RWPE2 (cell line): ENCODE measurements at places on chromosomes 7 and 10.

- H3K27me3 ChIP-seq: peaks cover 9% of the 10 kb centered on the region
- no peak overlapping the region for H3K27ac ChIP-seq
- H3K4me3 ChIP-seq: no peak overlapping the region
- no peaks in the 10 kb centered on the region for H3K36me3 ChIP-seq
These were observed 6.9 kb downstream of the PAPOLB start for GRCh38 chr7:4854916-4855315.

DNA sequence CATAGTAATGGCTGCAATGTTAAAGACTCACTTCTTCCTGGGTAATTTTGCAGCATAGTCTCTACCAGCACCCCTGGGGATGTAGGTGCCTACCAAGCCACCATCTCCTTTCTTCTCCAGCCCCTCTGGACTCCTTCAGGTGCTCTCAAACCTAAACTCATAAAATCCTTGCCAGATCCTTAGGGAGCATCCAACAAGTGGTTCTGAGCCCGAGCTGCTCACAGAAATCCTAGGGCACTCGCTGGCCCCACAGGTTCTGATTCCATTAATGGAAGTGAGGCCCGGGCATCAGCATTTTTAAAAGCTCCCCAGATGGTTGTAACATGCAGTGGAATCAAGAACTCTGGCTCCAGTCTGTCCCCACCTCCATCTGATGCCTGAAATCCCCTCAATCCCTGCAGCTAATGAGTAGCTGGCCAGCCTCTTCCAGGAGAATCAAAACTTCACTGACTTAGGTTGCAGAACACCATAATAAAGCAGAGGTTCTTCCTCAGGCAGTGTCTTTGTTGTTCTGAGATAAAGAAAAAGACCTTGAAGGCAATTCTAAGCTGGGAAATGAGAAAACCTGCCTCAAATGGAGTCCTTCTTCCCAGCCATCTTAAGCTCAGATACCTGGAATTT is 336.8 kb downstream of the KCNMA1 start:
- H3K27me3 ChIP-seq: no peaks in the 10 kb centered on the region
- peak overlapping the region; percentile 61 for H3K27ac ChIP-seq
- no peak for DNase-seq
- H3K4me3 ChIP-seq: no peak overlapping the region
- H3K4me1 ChIP-seq: peaks cover 17% of the 10 kb centered on the region

- no peak overlapping the region for H3K27ac ChIP-seq
- H3K36me3 ChIP-seq: no peaks in the 10 kb centered on the region
- H3K27me3 ChIP-seq: peaks cover 8% of the 10 kb centered on the region
These were observed 58.3 kb downstream of the CFAP46 start for GRCh38 chr10:132884041-132884440.

DNA sequence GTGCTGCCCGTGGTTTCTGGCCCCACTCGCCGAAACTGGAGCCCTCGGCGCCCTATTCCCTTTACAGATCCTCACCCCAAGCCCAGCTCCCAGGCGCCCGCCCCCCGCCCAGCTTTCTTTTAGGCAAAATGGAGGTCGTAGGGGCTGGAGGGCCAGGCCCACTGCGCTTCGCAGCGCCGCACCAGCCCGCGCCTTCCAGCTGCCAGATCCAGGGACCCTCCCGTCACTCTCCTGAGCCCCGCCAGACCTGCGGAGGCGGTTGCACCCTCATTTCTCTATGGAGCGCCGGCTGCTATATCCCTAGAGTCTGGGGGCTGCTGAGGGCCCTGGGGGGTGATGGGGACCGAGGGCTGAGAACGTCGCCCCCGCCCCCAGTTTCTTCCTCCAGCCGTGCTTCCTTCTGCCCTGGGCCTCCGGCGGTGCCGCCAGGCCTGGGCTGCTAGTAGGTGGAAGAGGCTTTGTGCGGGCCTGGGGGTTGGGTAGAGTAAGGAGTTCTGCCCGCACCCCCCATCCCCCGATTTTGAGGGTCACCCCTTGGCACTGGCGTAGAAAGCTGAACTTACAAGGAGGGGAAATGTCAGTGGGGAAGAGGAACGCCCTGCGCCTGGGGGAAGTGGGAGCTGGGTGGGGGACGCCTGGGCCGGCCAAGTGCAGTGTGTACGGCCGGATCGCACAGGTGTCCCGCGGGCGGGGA is 1.0 kb downstream of the GNB2 start:
- H3K27ac ChIP-seq: peak overlapping the region; percentile 75
- peaks cover 33% of the 10 kb centered on the region for H3K36me3 ChIP-seq
- H3K27me3 ChIP-seq: no peaks in the 10 kb centered on the region
- no peak for DNase-seq

- no peak overlapping the region for H3K27ac ChIP-seq
- no peaks in the 10 kb centered on the region for H3K36me3 ChIP-seq
- H3K27me3 ChIP-seq: no peaks in the 10 kb centered on the region
- no peak for DNase-seq
- peaks cover 5% of the 10 kb centered on the region for H3K4me1 ChIP-seq
These were observed 12.7 kb downstream of the EEPD1 start for GRCh38 chr7:36165802-36166201.

- no peaks in the 10 kb centered on the region for H3K36me3 ChIP-seq
- no peak overlapping the region for H3K27ac ChIP-seq
- no peaks in the 10 kb centered on the region for H3K4me1 ChIP-seq
- no peak for DNase-seq
- no peak overlapping the region for H3K4me3 ChIP-seq
These were observed 69.1 kb downstream of the KMT2C start for GRCh38 chr7:152366662-152367061.

- DNase-seq: no peak
- H3K27ac ChIP-seq: peak overlapping the region; percentile 78
- peaks cover 39% of the 10 kb centered on the region for H3K4me1 ChIP-seq
- H3K4me3 ChIP-seq: no peak overlapping the region
- peaks cover 3% of the 10 kb centered on the region for H3K36me3 ChIP-seq
These were observed 9.5 kb downstream of the MARVELD1 start for GRCh38 chr10:97723001-97723400.

GRCh38 chr10:90344226-90344625 is 513.6 kb downstream of the HTR7 start:
- H3K4me1 ChIP-seq: no peaks in the 10 kb centered on the region
- no peak overlapping the region for H3K27ac ChIP-seq
- no peak for DNase-seq
- H3K36me3 ChIP-seq: no peaks in the 10 kb centered on the region

DNA sequence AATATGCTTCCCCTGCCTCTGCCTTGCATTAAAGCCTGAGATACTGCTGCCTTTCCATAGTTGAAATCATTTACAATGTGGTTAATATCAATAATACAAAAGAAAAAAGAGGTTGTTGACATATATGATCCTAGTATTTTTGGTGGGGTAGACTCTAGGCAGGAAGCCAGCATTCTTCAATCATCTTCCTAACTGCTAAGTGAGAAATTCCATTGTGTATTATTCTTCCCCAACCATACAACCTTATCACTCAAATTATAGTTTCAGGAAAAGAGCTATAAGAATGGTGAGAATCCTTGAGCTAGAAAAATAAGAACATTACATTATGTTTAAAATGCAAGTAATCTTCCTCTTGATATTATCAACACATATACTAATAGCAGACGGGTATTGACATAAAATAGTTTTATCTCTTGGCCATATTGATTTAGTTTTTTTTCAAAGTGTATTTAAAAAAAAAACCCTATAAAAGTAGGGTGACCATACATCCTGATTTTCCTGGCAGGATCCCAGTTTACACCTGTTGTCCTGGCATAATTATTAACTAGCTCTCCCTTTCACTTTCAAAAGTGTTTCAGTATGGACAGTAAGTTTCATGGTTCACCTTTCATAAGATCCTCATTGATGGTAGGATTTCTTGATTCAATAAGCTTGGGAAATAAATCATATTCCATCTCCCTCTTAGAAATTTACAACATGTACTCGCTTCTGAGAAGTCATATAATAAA is 33.4 kb upstream of the WASL start:
- H3K27ac ChIP-seq: no peak overlapping the region
- no peaks in the 10 kb centered on the region for H3K4me1 ChIP-seq
- H3K36me3 ChIP-seq: no peaks in the 10 kb centered on the region

- no peaks in the 10 kb centered on the region for H3K36me3 ChIP-seq
- no peaks in the 10 kb centered on the region for H3K4me1 ChIP-seq
- H3K27ac ChIP-seq: no peak overlapping the region
These were observed 500.7 kb downstream of the CCSER2 start for GRCh38 chr10:84829131-84829530.

- no peak for DNase-seq
- H3K4me3 ChIP-seq: no peak overlapping the region
- H3K36me3 ChIP-seq: no peaks in the 10 kb centered on the region
- no peaks in the 10 kb centered on the region for H3K27me3 ChIP-seq
- peaks cover 10% of the 10 kb centered on the region for H3K4me1 ChIP-seq
- H3K27ac ChIP-seq: no peak overlapping the region
These were observed 131.6 kb upstream of the LSM8 start for GRCh38 chr7:118052336-118052735.

- peaks cover 24% of the 10 kb centered on the region for H3K36me3 ChIP-seq
- no peaks in the 10 kb centered on the region for H3K4me1 ChIP-seq
- no peaks in the 10 kb centered on the region for H3K27me3 ChIP-seq
These were observed 36.6 kb downstream of the AMZ1 start for GRCh38 chr7:2724453-2725177.

- H3K4me1 ChIP-seq: no peaks in the 10 kb centered on the region
- DNase-seq: no peak
- no peaks in the 10 kb centered on the region for H3K36me3 ChIP-seq
- H3K4me3 ChIP-seq: no peak overlapping the region
- no peaks in the 10 kb centered on the region for H3K27me3 ChIP-seq
- H3K27ac ChIP-seq: no peak overlapping the region
These were observed 432.5 kb downstream of the KCNMA1 start for GRCh38 chr10:77205135-77205534.

DNA sequence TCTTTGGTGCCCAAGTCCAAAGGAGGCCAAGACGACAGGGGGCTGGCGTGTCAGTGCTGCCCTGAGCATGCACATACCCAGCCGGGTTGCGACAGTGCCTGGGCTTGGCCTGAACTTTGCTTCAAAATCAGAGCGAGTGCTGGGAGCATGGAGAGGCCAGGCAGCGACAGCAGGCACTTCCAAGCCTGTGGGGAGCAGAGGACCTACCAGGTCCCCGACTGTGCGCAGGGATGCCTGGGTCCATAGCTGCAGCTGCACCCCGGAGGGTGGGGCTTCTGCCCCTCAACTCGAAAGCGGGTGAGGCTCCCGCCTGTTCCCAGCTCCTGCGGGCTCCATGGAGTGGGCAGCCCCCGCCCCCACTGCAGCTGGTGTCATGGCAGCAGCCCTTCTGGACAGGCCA is 79.1 kb downstream of the HDAC9 start:
- no peak for DNase-seq
- no peak overlapping the region for H3K4me3 ChIP-seq
- no peaks in the 10 kb centered on the region for H3K4me1 ChIP-seq
- no peaks in the 10 kb centered on the region for H3K27me3 ChIP-seq

DNA sequence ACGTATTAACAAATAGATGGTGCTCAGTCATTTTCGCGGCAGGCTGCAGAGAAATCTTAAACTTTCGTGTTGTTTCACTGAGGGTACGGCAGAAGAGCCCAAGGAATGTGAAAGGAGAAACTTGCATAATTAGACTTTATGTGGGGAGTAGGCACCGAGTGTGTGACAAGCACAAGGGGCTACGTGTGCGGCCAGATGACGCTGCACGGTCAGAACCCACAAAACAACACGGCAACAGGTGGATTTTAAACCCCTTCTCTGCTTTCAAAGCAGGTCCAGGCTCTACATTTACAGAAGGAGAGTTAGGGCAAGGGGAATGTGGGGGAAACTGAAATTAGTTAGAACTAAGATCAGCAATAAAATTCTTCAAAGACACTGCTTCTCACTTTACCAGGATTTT is 392 bp upstream of the UCN3 start:
- no peak overlapping the region for H3K27ac ChIP-seq
- no peaks in the 10 kb centered on the region for H3K4me1 ChIP-seq
- no peaks in the 10 kb centered on the region for H3K36me3 ChIP-seq
- H3K4me3 ChIP-seq: no peak overlapping the region
- DNase-seq: no peak

DNA sequence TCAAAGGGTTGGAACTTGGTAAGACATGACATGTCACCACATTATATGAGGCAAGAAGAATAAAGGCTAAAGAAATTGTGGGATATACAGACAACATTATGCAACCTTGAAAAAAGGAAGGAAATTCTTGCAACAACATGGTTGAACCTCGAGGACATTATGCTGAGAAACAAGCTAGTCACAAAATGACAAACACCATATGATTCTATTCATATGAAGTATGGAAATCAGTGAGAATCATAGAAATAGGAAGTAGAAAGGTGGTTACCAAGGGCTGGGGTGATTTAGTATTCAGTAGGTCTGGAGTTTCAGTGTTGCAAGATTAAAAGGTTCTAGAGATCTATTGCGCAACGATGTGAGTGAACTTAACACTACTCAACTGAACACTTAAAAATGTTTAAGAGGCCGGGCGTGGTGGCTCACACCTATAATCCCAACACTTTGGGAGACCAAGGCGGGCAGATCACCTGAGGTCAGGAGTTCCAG is 126.9 kb upstream of the TBX20 start:
- H3K27me3 ChIP-seq: no peaks in the 10 kb centered on the region
- H3K36me3 ChIP-seq: no peaks in the 10 kb centered on the region

GRCh38 chr7:107580716-107581383 is 804 bp downstream of the BCAP29 start:
- peaks cover 14% of the 10 kb centered on the region for H3K4me1 ChIP-seq
- peak overlapping the region; percentile 85 for H3K4me3 ChIP-seq
- peak overlapping the region; percentile 59 for H3K27ac ChIP-seq
- H3K36me3 ChIP-seq: peaks cover 58% of the 10 kb centered on the region
- no peaks in the 10 kb centered on the region for H3K27me3 ChIP-seq

- no peak overlapping the region for H3K4me3 ChIP-seq
- DNase-seq: no peak
- H3K4me1 ChIP-seq: no peaks in the 10 kb centered on the region
- H3K36me3 ChIP-seq: no peaks in the 10 kb centered on the region
- no peak overlapping the region for H3K27ac ChIP-seq
These were observed 90.3 kb upstream of the ZNF438 start for GRCh38 chr10:31121757-31122577.

- no peaks in the 10 kb centered on the region for H3K27me3 ChIP-seq
- H3K4me1 ChIP-seq: no peaks in the 10 kb centered on the region
- no peak overlapping the region for H3K4me3 ChIP-seq
- no peak for DNase-seq
- H3K36me3 ChIP-seq: no peaks in the 10 kb centered on the region
These were observed 478.6 kb downstream of the PLXNA4 start for GRCh38 chr7:132097550-132098134.

- H3K36me3 ChIP-seq: no peaks in the 10 kb centered on the region
- H3K27me3 ChIP-seq: no peaks in the 10 kb centered on the region
- no peak for DNase-seq
- H3K4me1 ChIP-seq: no peaks in the 10 kb centered on the region
These were observed 144.0 kb downstream of the RPS24 start for GRCh38 chr10:78177491-78178185.

GRCh38 chr7:17902599-17902998 is 37.7 kb downstream of the SNX13 start:
- no peaks in the 10 kb centered on the region for H3K36me3 ChIP-seq
- no peaks in the 10 kb centered on the region for H3K4me1 ChIP-seq
- H3K4me3 ChIP-seq: no peak overlapping the region
- H3K27ac ChIP-seq: no peak overlapping the region
- DNase-seq: no peak
- no peaks in the 10 kb centered on the region for H3K27me3 ChIP-seq

- no peak for DNase-seq
- no peaks in the 10 kb centered on the region for H3K27me3 ChIP-seq
- H3K27ac ChIP-seq: no peak overlapping the region
- H3K36me3 ChIP-seq: no peaks in the 10 kb centered on the region
- no peak overlapping the region for H3K4me3 ChIP-seq
These were observed 448.1 kb downstream of the PTPRN2 start for GRCh38 chr7:158139499-158139898.
